ENCODE measurements at places on chromosomes 5 and 9. TPM values are rescaled to one million over a fixed set of nuclear protein-coding genes. Genes with fewer than 3 reads are reported as not detected.
A peak's percentile ranks its signal among the peaks of the same experiment; 100 is the strongest.

DNA sequence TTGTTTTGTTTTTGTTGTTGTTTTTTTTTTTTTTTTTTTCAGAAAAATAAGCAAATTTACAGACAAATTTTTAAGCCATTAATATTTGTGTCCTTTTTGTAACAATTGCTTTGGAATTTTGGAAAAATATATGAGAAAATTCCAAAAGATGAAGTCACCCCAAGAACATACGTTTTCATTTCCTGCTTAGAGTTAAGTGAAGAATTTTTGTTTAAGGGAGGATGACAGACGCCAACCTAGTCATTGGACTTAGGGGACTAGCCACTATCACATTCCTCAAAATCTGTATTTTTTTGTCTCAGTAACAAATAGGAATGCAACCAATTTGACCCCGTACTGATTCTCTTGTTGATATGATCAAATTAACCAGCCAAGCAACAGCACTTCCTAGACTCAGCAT lies 433.9 kb upstream of the SLC30A5 start:
- no peaks in the 10 kb centered on the region for H3K27me3 ChIP-seq
- H3K27ac ChIP-seq: no peak overlapping the region
- no peak for DNase-seq
- no peaks in the 10 kb centered on the region for H3K4me1 ChIP-seq
- no peak overlapping the region for H3K4me3 ChIP-seq

DNA sequence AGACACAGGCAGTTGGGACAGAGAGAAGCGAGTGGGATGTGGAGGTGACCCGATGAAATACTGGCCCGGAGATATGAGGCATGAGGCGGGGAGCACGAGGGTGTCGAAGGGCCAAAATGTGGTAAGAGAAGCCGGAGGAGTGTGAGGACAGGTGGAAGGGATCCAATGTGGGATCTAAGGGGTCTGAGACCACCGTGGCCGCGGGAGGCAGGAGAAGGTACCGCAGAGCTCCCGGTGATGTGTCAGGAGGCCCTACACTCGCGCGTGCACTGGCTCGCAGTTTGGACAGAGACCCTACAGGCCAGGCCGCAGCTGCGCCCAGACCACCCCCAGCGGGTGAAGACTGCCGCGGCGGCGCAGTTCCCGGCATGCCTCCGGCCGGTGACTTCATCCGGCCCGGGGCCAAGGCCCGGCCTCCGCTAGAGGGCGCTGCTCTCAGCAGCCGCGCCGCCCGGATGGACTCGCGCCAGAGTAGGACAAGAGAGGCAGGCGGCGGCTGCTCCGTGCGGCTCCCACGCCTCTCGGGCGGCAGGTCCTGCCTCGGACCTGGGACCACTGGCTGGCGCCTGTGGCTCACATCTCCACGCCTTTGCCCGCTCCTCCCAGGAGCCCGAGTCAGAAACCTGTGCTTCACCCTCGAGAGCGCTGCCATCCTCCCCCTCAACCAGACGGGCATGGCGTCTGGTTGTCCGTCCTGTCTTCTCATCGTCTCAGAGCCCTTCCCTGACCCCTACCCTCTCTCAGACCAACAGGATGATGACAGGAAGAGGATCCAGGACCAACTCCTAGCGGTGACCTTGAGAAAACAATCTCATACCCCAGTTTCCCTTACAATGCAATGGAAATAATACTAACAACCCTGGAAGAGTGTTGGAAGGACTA lies 35.4 kb upstream of the STING1 start:
- DNase-seq: peak; percentile 95
- H3K4me3 ChIP-seq: peak overlapping the region; percentile 65
- no peaks in the 10 kb centered on the region for H3K27me3 ChIP-seq

DNA sequence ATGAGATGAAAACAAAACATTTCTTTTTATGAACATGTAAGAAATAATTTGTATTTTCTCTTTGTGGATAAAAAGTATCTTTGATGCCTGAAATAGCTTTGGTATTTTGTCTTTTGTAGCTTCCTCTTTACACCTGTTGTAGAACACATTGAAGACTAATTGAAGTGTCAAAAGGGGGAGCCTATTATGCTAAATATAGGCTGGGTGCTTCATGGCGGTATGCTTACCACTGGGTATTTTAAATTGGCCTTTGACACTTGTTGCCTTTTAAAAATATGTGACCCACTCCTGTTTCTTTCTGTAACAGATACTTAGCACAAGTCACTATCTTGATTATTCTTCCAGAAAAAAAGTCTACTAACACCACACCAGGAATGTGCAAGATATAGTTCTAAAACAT lies 226.4 kb downstream of the KIAA0825 start:
- DNase-seq: no peak
- H3K27ac ChIP-seq: no peak overlapping the region
- no peaks in the 10 kb centered on the region for H3K4me1 ChIP-seq

DNA sequence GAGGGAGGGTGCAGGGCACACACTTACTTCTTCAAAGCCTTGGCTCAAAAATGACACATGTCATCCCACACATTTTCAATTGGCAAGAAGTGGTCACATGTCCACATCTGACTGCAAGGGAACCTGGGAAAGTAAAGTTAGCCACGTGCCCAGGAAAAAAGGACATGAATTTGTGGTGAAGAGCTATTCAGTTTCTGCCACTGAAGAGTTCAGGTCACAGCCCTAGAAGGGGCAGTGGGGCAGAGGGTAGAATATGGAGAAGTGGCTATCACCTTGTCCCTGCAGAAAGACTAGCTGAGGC lies 1.9 kb upstream of the RGS14 start:
- peaks cover 4% of the 10 kb centered on the region for H3K4me1 ChIP-seq
- H3K27ac ChIP-seq: no peak overlapping the region
- H3K36me3 ChIP-seq: no peaks in the 10 kb centered on the region

GRCh38 chr9:121700165-121700831 lies 48.9 kb downstream of the DAB2IP start:
- H3K27me3 ChIP-seq: no peaks in the 10 kb centered on the region
- peak overlapping the region; percentile 3 for H3K27ac ChIP-seq
- peaks cover 2% of the 10 kb centered on the region for H3K4me1 ChIP-seq
- no peak overlapping the region for H3K4me3 ChIP-seq
- H3K36me3 ChIP-seq: no peaks in the 10 kb centered on the region

Gene IL9
- total RNA-seq: not detected

GRCh38 chr9:95854386-95855020 lies 21.0 kb upstream of the ERCC6L2 start:
- no peak overlapping the region for H3K4me3 ChIP-seq
- no peak overlapping the region for H3K27ac ChIP-seq
- DNase-seq: no peak
- H3K4me1 ChIP-seq: peaks cover 26% of the 10 kb centered on the region
- H3K36me3 ChIP-seq: no peaks in the 10 kb centered on the region

All from hepatocyte (in vitro differentiated cells).